Activated CD4-positive, alpha-beta T cell treated with anti-CD3 and anti-CD28 coated beads, Interleukin-2, amount 10 ng/mL, durations not matched to agents 7 days and 5 days (primary cell): ENCODE measurements at places on chromosomes 11 and 22. TPM values are rescaled to one million over a fixed set of nuclear protein-coding genes. Genes with fewer than 3 reads are reported as not detected.
A peak's percentile ranks its signal among the peaks of the same experiment; 100 is the strongest.

DNA sequence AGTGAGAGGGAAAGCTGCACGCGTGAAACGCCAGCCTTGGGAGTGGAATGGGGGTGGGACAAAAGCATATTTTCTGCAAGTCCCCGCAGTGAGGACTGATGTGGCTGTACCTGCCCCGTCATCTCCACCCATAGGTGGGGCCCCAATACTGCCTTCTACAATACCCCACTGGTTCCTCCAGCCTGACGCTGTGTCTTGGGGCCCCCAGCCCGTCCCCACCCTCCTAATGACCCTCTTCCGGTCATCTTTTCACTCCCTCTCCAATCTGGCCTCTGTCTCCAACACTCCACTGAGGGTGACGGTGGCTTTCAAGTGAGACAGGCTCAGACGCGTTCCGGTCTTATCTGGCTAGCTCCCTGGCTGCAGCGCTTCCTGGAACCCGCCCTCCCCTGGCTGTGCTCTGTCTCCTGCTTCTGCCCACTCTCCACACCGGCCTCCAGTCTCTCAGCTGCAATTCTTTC lies 104.2 kb downstream of the MICAL3 start:
- no peaks in the 10 kb centered on the region for H3K27me3 ChIP-seq
- H3K36me3 ChIP-seq: no peaks in the 10 kb centered on the region
- peaks cover 5% of the 10 kb centered on the region for H3K4me1 ChIP-seq
- H3K4me3 ChIP-seq: no peak overlapping the region
- no peak overlapping the region for H3K27ac ChIP-seq

DNA sequence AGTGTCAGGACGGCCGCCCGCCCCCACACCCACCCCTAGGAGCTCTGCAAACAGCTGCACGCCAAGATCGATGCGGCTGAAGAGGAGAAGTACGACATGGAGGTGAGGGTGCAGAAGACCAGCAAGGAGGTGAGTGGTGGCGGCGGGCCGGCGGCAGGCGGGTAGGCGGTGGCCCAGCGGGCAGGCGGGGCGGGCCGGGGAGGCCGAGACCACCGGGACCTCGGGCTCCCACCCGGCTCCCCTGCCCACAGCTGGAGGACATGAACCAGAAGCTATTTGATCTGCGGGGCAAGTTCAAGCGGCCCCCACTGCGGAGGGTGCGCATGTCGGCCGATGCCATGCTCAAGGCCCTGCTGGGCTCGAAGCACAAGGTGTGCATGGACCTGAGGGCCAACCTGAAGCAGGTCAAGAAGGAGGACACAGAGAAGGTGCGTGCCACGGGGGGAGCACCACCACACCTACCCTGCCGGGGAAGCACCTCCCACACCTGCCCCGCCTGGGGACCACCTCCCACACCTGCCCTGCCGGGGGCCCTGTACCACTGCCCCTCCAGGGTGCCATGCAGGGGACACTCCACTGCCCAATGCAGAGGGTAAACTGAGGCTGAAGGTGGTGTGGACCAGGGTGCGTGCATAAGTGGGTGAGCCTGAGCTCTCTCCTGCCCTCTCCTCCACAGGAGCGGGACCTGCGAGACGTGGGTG lies 2.1 kb downstream of the TNNI2 start:
- peaks cover 44% of the 10 kb centered on the region for H3K4me1 ChIP-seq
- no peaks in the 10 kb centered on the region for H3K27me3 ChIP-seq
- no peak overlapping the region for H3K4me3 ChIP-seq
- H3K27ac ChIP-seq: peak overlapping the region; percentile 2

- peaks cover 10% of the 10 kb centered on the region for H3K36me3 ChIP-seq
- no peak overlapping the region for H3K4me3 ChIP-seq
- peaks cover 41% of the 10 kb centered on the region for H3K4me1 ChIP-seq
- no peaks in the 10 kb centered on the region for H3K27me3 ChIP-seq
Measured at GRCh38 chr22:42188808-42189447, 58.3 kb upstream of the CYP2D6 start.

GRCh38 chr22:38218661-38219622 lies 17.1 kb downstream of the MAFF start:
- DNase-seq: no peak
- no peak overlapping the region for H3K4me3 ChIP-seq

GRCh38 chr11:59560702-59561473 lies 49.5 kb downstream of the OR4D9 start:
- DNase-seq: peak; percentile 79
- H3K4me1 ChIP-seq: peaks cover 54% of the 10 kb centered on the region
- H3K27ac ChIP-seq: peak overlapping the region; percentile 88
- H3K36me3 ChIP-seq: no peaks in the 10 kb centered on the region
- H3K27me3 ChIP-seq: peaks cover 13% of the 10 kb centered on the region
- peak overlapping the region; percentile 82 for H3K4me3 ChIP-seq

DNA sequence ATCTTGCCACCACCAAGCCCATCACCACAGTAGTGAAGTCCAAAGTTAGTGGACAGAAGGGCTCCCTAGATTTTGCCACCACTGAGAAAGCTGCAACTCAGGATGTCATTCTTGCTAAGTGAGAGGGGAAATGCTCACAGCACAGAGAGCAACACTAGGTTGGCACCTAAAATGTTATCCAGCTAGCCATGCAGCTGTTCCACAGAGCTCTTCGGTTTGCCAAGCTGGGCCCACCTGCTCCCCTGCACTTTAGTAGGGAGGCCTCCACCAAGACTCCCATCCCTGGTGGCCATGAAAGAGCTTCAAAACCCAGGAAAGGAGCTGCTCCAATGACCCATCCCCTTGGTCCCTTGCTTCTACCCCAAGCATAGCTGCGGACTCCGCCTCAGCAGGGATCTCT lies 63.8 kb downstream of the TRIM29 start:
- no peak for DNase-seq
- no peaks in the 10 kb centered on the region for H3K36me3 ChIP-seq
- H3K4me1 ChIP-seq: no peaks in the 10 kb centered on the region
- no peak overlapping the region for H3K27ac ChIP-seq

GRCh38 chr11:117704395-117705100 lies 92.5 kb downstream of the DSCAML1 start:
- H3K27me3 ChIP-seq: peaks cover 10% of the 10 kb centered on the region
- H3K27ac ChIP-seq: no peak overlapping the region
- H3K36me3 ChIP-seq: no peaks in the 10 kb centered on the region
- DNase-seq: no peak

GRCh38 chr11:20158597-20159257 lies 1.5 kb downstream of the DBX1 start:
- H3K4me3 ChIP-seq: peak overlapping the region; percentile 39
- H3K36me3 ChIP-seq: peaks cover 7% of the 10 kb centered on the region
- DNase-seq: no peak
- peaks cover 81% of the 10 kb centered on the region for H3K27me3 ChIP-seq
- peaks cover 22% of the 10 kb centered on the region for H3K4me1 ChIP-seq
- peak overlapping the region; percentile 58 for H3K27ac ChIP-seq

GRCh38 chr11:19525714-19526113 lies 186.9 kb upstream of the NAV2 start:
- no peaks in the 10 kb centered on the region for H3K27me3 ChIP-seq
- H3K4me1 ChIP-seq: no peaks in the 10 kb centered on the region
- no peak overlapping the region for H3K27ac ChIP-seq
- DNase-seq: no peak
- no peaks in the 10 kb centered on the region for H3K36me3 ChIP-seq
- no peak overlapping the region for H3K4me3 ChIP-seq

DNA sequence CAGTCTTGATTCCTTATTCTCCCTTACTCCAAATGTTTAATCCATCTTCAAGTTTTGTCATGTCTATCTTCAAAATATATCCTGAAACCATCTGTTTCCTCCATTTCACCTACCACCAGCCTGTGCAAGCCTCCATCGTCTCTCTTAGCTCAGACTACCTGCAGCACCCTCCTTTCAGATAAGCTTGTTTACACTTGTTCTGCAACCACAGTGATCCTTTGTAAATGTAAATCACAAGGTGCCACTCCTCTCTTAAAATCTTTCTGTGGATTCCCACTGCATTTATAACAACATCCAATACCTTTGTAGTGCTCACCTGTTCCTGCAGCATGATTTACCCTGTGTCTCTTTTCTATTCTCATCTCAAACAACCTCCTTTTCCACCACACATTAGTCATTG lies 31.8 kb upstream of the GPR83 start:
- H3K36me3 ChIP-seq: peaks cover 55% of the 10 kb centered on the region
- no peak overlapping the region for H3K4me3 ChIP-seq
- DNase-seq: no peak
- no peak overlapping the region for H3K27ac ChIP-seq
- no peaks in the 10 kb centered on the region for H3K27me3 ChIP-seq

DNA sequence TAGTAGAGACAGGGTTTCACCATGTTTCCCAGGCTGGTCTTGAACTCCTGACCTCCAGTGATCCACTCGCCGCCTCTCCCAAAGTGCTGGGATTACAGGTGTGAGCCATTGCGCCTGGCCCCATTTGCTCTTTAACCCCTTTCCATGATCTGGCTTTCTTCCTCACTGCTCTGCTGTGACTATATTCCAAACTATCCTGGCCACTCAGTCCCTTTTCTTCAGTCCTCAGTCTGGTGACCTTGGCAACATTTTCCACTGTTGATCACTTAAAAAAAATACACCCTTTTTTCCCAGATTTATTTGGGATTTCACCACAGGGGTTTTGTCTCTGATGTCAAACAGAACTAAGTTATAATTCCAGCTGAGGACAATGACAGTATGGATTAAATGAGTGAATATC lies 24.5 kb downstream of the MMP20 start:
- H3K27me3 ChIP-seq: no peaks in the 10 kb centered on the region
- H3K36me3 ChIP-seq: no peaks in the 10 kb centered on the region
- H3K4me1 ChIP-seq: peaks cover 21% of the 10 kb centered on the region
- H3K27ac ChIP-seq: no peak overlapping the region
- no peak overlapping the region for H3K4me3 ChIP-seq
- no peak for DNase-seq

- peaks cover 5% of the 10 kb centered on the region for H3K4me1 ChIP-seq
- H3K36me3 ChIP-seq: no peaks in the 10 kb centered on the region
- no peak overlapping the region for H3K4me3 ChIP-seq
Measured at GRCh38 chr22:50175921-50176849, 5.7 kb downstream of the PANX2 start.

DNA sequence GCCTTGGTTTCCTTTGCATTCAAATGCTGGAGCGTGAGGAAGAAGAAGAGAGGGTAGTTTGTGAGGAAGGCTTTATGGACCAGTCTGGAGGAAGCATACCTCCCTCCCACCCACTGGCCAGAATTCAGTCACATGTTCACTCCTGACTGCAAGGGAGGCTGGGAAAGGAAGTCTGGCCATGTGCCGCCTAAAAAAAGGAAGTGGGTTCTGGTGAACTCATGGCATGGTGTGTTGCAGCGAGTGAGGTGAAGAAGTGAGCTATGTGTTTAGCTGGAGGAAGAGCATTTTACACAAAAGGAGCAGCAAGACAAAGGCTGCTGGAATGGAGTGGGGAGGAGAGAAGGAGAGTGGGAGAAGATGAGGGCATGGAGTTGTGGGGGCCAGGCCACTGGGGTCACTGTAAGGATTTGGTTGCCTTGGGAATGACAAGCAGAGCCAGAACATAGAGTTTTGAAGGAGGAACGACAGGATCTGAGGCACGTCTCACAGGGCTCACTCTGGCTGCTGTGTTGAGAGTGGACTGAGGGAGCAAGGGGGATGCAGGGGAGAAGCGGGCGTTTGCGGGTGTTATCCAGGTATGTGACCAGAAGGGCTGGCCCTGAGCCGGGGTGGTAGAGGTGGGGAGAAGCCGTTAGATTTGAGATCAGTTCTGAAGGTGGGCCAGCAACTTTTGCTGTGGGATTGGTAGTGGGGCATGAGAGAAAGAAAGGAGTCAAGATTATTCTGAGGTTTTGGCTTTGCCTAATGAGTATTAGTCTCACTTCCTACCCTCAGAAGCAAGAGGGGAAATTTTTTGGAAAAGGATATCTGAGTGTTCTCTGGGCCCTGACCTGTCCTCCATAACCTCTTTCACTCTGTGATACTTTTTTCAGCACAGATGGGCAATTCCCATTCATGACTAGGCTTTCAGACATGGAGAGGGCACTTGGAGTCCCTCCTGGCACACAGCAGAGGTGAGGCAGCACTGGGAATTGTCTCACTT lies 26.4 kb downstream of the BMAL1 start:
- H3K4me1 ChIP-seq: peaks cover 32% of the 10 kb centered on the region
- peaks cover 20% of the 10 kb centered on the region for H3K36me3 ChIP-seq
- H3K27me3 ChIP-seq: no peaks in the 10 kb centered on the region
- H3K27ac ChIP-seq: peak overlapping the region; percentile 55
- H3K4me3 ChIP-seq: no peak overlapping the region

GRCh38 chr11:109772892-109773291 lies 320.3 kb upstream of the ZC3H12C start:
- H3K36me3 ChIP-seq: no peaks in the 10 kb centered on the region
- no peak overlapping the region for H3K4me3 ChIP-seq
- no peak overlapping the region for H3K27ac ChIP-seq
- peaks cover 3% of the 10 kb centered on the region for H3K27me3 ChIP-seq
- no peak for DNase-seq

DNA sequence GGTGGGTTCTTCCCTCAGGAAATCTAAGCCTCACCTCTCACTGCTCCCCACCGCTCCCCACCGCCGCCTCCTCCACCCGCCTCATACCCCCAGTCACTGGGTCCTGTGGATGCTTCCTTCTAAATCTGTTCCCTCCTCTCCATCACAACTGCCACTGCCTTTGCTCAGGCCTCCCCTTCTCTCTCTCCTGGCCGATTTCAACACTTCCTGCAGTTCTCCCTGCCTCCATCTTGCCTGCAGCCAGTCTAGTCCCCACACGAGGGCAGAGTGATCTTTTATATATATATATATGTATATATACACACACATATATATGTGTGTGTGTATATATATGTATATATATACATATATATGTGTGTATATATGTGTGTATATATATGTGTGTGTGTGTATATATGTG lies 27.8 kb downstream of the CREB3L1 start:
- H3K36me3 ChIP-seq: no peaks in the 10 kb centered on the region
- peaks cover 3% of the 10 kb centered on the region for H3K27me3 ChIP-seq
- H3K4me3 ChIP-seq: no peak overlapping the region
- no peak for DNase-seq
- no peak overlapping the region for H3K27ac ChIP-seq

GRCh38 chr11:47566149-47566698 lies 825 bp downstream of the PTPMT1 start:
- H3K4me3 ChIP-seq: peak overlapping the region; percentile 81
- H3K27ac ChIP-seq: peak overlapping the region; percentile 83
- peaks cover 11% of the 10 kb centered on the region for H3K36me3 ChIP-seq
- H3K27me3 ChIP-seq: no peaks in the 10 kb centered on the region
- DNase-seq: no peak
- peaks cover 30% of the 10 kb centered on the region for H3K4me1 ChIP-seq

GRCh38 chr22:33823552-33823951 lies 96.7 kb downstream of the LARGE1 start:
- no peak overlapping the region for H3K4me3 ChIP-seq
- no peaks in the 10 kb centered on the region for H3K36me3 ChIP-seq
- H3K4me1 ChIP-seq: no peaks in the 10 kb centered on the region
- H3K27ac ChIP-seq: no peak overlapping the region
- no peaks in the 10 kb centered on the region for H3K27me3 ChIP-seq

Gene APOBEC3G
- total RNA-seq: 89.6 TPM

Gene XNDC1N
- total RNA-seq: 18.7 TPM

Gene C11orf97
- not detected for total RNA-seq

Gene GAS2
- 0.98 TPM for total RNA-seq

Gene SLC29A2
- 8.9 TPM for total RNA-seq

Gene OR51B4
- total RNA-seq: not detected

Gene SCGB1C1
- total RNA-seq: not detected

Gene PKDREJ
- not detected for total RNA-seq

Gene CDHR5
- total RNA-seq: not detected

Gene MS4A14
- total RNA-seq: not detected

Gene PTGDR2
- 1.3 TPM for total RNA-seq
